ENCODE measurements at places on chromosomes 13 and 19.
A peak's percentile ranks its signal among the peaks of the same experiment; 100 is the strongest.

DNA sequence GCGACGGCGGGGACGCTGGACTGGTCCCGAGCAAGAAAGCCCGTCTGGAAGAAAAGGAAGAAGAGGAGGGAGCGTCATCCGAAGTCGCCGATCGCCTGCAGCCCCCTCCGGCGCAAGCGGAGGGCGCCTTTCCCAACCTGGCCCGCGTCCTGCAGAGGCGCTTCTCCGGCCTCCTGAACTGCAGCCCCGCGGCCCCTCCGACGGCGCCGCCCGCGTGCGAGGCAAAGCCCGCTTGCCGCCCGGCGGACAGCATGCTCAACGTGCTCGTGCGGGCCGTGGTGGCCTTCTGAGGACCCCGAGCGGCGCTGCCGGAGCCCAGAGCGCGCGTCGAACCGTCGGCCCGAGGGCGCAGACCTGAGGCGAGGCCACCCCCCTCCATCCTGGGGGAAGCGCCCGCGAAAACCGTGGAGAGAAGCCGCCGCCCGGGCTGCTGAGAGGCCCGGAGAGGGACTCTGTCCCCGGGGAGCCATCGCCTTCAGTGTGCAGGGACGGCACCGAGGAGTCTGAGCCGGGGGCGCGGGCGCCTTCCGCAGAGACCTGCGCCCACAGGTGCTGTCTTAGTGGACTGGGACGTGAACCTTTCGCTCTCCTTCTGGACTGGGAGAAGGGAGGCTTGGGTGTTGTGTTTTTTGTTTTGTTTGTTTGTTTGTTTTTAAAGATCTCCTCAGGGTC, 3.5 kb downstream of the IER2 start:
- DNase-seq: no peak

GRCh38 chr19:50383001-50383851, 921 bp upstream of the POLD1 start:
- no peak for DNase-seq

GRCh38 chr19:31555634-31556215, 206.5 kb upstream of the TSHZ3 start:
- no peak for DNase-seq

GRCh38 chr19:47511128-47511517, 3.7 kb downstream of the NAPA start:
- DNase-seq: no peak

DNA sequence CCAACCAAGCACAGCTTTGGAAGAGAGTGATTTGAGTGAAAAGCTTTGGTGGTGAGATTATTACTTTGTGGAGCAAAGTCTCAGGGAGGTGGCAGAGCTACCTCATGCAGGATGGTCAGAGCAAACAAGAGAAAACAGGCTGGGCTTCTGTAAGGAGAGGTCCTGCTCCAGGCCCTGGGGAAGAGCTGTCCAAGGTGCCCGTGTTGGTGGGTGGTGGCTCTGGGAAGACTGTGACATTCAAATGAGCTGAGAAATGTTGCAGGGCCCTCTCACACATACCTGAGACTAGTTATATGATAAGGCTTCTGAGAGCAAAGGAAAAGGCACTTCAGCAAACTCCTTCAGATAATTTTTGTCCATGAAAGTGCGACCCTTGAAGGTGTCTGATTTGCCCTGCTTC, 205.5 kb upstream of the SOX21 start:
- DNase-seq: no peak

DNA sequence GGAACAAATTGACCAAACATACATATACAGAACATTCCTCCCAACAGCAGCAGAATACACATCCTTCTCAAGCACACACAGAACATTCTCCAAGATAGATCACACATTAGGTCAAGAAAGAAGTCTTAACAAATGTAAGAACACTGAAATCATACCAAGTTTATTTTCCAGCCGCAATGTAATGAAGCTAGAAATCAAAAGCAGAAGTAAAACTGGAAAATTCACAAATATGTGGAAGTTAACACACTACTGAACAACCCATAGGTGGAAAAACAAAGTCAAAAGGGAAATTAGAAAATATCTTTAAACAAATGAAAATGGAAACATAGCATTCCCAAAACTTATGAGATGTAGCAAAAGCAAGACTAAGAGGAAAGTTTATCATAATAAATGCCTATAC, 692.6 kb downstream of the DIAPH3 start:
- DNase-seq: no peak

DNA sequence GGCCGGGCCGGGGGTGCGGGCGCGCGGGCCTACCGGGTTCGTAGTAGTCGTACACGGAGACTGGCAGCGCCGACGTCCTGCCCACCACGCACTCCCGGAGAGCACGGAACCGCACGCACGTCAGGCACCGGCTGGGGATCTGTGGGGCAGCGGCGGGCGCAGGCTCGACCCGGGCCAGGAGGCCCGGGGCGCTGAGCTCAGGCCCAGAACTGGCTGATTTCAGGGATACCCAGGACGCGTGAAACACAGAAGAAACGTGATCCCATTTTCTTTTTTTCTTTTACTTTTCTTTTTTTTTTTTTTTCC, 9.0 kb downstream of the F2RL3 start:
- no peak for DNase-seq

- no peak for DNase-seq
These were observed 54.7 kb upstream of the GAS6 start for GRCh38 chr13:113918580-113918979.

GRCh38 chr19:8086849-8087248, 34.3 kb downstream of the CCL25 start:
- DNase-seq: no peak

GRCh38 chr13:42022796-42023493, 25.5 kb upstream of the DGKH start:
- no peak for DNase-seq

- DNase-seq: no peak
These were observed 138.7 kb downstream of the IRS2 start for GRCh38 chr13:109647699-109648098.

GRCh38 chr19:43711751-43712355, 4.0 kb upstream of the IRGC start:
- DNase-seq: no peak

GRCh38 chr13:40503966-40504591, 162.4 kb downstream of the FOXO1 start:
- DNase-seq: no peak

DNA sequence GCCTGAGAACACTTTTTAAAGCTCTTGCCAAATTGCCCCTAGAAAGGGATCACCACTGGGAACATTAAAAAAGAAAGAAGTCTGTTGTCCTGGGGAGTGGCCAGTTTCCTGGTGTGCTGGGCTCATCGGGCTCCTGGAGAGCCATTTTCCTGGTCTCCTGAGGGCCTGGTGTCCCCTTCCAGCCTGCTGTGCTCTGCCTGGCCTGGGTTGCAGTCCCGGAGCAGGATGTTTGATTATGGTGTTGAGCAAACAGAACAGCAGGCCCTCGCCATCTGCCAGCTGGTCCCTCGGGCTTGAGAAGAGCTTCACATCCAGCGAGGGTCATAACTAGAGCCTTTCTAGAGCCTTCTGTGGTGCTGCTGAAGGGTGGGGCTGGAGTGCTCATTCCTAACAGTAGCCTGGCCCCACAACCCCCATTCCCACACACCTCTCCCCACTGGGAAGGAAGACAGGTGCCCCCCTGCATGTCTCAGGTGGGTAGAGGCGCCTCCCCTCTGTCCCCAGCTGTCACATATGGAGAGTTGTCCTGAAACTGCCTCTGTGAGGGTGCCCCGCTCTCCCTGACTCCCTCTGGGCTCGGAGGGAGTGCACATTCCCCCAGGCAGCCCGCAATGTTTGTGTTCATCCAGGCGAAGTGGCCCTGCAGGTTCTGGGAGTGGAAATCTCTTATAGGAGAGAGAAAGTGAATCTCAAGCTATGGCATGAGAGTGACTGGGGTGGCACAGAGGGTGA, 151.1 kb downstream of the SIPA1L3 start:
- DNase-seq: peak; percentile 95

DNA sequence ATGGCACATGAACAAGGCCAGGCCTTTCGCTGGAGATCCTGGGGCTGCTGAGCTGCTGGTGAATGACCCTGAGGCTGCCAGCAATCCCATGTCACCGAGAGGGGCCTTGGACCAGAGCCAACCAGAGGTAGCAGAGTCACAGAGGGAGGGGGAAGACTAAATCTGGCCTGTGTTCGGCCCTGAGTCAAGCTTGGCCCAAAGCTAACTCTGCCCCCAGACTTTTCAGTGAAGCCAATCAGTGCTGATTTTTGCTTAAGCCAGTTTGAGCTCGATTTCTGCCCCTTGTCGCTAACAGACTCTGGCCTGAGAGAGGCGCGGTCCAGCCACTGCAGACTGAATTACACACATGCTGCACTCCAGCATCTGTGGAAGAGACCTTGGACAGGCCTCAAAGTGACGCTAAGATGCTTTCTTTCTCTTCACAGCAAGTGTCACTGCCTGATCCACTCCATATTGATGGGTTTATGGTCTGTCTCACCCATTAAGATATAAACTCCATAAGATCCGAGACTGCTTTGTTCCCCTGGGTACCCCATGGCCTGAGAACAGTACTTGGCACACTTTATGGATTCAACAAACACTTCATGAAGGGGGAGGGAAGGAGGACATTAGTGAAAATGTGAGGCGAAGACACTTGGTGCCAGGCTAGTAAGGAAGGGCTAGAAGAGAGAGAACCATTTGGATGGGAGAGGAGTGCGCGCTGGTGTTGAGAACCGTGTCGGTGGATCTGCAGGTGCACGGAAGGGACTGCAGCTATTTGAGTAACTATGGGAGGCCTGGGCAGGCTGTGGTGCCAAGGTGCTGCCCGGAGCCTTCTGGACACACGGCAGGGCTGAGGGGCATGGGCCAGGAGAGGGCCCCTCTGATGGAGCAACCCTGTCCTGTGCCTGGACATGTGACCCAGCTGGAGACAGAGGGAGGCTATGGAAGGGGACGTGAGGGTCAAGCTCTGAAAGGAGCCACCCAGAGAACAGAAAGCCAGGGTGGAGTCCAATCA, 17.6 kb downstream of the RANBP3 start:
- peak; percentile 78 for DNase-seq

DNA sequence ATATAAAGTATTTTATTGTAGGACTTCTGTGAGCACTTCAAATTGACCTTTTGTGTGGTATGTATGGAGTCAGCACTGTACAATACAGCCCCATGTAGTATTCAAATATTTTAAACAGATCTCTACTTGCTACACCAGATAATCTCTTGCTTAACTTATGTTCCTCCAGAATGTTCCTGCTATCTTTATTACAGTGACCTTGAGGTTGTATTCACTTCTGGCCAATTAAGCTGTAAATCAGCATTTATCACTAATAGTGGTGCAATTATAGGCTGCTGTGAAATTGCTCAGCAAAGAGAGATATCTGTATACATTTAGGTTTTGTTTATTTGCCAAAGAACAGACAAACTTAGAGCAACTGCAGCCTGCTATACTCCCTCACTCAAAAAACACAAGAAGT, 1218.6 kb downstream of the PCDH17 start:
- no peak for DNase-seq

- no peak for DNase-seq
These were observed 42.9 kb downstream of the CBY2 start for GRCh38 chr13:45744979-45745378.

GRCh38 chr19:47028195-47028601, 8.6 kb downstream of the NPAS1 start:
- DNase-seq: no peak

DNA sequence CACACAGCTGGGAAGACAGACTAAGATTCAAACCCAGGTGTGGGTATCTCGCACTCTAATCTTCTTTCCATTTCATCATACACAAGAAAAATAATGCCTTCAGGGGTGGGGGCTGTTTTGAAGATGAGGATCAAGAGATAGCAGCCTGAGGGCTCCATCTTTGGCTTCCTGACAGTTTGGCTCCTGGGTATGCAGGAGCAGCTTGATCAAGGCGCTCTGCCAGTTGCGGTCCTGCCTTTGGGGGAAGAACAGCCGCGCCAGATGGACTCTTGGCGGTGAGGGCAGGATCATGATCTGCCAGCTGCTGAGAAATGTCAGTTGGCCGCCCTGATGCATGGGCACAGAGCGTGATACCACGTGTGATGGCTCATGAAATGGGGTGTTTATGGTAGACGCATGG, 119.1 kb downstream of the IER2 start:
- no peak for DNase-seq

DNA sequence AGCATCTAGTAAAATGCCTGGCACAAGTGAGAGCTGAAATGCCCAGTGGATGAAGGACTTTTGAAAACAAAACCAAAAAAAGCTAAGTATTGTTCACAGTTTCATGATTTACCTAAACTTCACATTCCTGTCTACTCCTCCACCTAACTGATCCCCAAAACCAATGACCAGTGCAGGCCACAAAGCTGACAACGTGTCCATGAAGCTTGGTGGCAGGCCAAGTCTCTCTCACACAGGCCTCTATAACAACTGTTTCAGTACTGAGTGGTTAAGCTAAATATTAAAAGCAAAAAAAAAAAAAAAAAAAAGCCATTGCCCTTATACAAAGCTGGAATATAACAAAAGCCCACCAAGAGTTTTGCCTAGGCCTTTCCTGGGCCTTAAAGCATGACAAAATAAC, 36.4 kb downstream of the STK24 start:
- DNase-seq: no peak

DNA sequence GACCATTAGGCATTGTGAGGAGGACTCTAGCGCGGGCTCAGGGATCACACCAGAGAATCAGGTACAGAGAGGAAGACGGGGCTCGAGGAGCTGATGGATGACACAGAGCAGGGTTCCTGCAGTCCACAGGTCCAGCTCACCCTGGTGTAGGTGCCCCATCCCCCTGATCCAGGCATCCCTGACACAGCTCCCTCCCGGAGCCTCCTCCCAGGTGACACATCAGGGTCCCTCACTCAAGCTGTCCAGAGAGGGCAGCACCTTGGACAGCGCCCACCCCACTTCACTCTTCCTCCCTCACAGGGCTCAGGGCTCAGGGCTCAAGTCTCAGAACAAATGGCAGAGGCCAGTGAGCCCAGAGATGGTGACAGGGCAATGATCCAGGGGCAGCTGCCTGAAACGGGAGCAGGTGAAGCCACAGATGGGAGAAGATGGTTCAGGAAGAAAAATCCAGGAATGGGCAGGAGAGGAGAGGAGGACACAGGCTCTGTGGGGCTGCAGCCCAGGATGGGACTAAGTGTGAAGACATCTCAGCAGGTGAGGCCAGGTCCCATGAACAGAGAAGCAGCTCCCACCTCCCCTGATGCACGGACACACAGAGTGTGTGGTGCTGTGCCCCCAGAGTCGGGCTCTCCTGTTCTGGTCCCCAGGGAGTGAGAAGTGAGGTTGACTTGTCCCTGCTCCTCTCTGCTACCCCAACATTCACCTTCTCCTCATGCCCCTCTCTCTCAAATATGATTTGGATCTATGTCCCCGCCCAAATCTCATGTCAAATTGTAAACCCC, 2.8 kb upstream of the CEACAM5 start:
- no peak for DNase-seq

- DNase-seq: no peak
These were observed 4.1 kb upstream of the NANOS2 start for GRCh38 chr19:45918721-45919120.

GRCh38 chr19:33497778-33498175, 23.8 kb downstream of the PEPD start:
- no peak for DNase-seq

DNA sequence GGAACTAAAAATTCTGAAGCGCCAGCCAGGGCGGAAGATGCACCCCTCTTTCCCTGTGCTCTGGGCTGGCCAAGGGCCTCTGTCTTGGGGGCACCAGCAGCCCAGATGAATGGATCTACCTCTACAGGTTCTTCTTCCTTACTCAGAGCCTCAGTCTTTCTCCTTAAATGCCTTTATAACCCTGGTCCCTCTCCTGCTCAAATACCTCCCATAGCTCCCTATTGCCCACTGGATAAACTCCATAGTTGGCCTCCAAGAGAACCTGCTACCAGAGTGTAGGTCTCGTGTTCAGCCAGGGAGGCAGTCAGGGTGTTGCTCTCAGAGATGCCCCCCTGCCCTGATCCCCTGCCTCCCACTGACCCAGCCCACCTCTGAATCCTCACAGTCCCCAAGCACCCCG, 30.5 kb downstream of the OR10H4 start:
- DNase-seq: no peak

GRCh38 chr13:24500977-24501376, 11.6 kb downstream of the PARP4 start:
- DNase-seq: no peak

Data from NCI-H2029 (cell line).